ENCODE measurements at places on chromosomes 7 and 10. TPM values are rescaled to one million over a fixed set of nuclear protein-coding genes. Genes with fewer than 3 reads are reported as not detected.

- DNase-seq = peak; percentile 30
These were observed 1.0 kb downstream of the CYP51A1 start for GRCh38 chr7:92133133-92133736.

GRCh38 chr7:158323741-158324396 is 263.8 kb downstream of the PTPRN2 start:
- no peak for DNase-seq

DNA sequence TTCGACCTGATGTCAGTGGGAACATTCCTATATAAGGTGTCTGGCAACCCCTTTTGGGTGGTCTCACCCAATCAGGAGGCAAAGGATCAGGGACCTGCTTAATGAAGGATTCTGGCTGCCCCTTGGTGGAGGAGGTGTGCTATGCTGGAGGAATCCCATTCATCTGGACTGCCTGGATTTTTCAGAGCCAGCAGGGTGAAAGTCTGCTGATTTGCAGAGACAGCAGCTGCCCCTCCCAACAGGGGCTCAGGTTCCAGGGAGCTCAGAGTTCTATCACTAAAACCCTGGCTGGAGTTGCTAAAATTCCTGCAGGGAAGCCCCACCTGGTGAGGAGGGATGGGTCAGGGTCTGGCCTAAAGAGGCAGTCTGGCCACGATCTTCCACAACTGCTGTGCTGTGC is 398.5 kb upstream of the CNTNAP2 start:
- no peak for DNase-seq

DNA sequence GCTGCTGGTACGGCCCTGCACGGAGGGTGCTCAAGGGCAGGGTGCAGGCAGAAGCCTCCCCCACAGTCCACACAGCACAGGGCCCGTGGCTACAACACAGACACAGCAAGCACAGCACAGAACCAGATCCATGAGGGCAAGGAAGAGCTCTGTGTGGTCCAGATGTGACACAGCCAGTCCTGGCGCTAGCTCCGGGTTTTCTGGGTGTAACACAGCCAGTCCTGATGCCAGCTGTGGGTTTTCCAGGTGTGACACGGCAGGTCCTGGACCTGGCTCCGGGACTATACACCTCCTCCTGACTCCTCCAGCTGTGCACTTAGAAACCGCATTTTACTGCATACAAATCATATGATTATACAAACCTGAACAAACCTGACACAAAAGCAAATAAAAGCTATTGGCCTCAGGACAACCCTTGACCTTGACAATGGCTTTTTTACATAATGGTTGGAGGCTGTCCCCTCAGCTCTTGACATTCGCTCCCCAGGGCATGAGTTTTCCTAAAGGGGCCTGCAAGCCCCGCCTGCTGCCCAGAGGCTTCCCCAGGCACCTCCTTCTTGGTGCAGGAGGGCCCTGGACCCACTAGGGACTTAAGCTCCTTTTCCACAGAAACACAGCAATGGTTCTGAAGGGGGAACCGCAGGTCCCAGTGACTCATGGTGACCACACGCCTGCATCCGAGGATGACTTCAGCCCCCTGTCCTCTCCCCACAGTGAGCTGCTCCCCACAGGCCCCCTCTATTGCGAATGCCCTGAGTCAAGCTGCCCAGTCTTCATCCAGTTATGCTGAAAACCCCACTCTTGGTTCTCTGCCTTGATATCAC is 209.6 kb downstream of the PTPRN2 start:
- DNase-seq = no peak

DNA sequence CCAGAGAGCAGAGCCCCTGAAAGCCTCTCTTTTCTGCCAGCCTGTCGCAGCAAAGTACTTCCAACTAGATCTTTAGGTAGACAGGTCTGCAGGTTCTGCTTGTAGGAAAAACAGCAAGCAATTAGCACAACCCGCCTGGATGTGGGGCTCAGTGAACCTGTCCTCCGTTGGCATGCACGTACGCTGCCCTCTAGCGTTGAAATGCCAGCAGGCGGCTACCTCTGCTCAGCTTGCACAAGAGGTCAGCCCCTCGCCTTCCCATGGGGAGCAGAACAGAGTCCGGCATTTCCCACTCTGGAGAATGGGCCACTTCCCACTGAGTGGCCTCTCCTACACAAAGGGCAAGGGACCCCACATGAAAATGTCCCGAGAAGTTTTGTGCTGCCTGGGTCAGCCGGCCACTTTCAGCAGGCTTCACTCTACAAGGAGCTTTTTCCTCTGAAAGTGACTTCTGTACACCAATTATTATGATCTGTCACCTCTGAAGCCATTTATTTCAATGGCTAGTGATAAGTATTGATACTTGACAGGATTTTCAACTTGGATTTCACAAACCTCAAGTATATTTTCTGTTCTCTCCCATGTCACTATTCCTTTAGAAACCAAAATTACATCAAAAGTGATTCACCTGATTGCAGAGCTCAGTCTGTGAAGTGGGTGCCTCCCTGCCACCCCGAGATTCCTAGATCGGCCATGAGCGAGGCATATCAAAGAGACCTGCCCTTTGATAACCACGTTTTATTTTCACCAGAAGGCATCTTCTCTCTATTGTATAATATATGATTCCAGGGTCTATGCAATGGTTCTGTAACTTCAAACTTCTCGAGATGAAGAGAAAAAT is 56.7 kb downstream of the JCAD start:
- DNase-seq = peak; percentile 78

- DNase-seq = peak; percentile 14
These were observed 205.0 kb downstream of the DIP2C start for GRCh38 chr10:484441-484924.

DNA sequence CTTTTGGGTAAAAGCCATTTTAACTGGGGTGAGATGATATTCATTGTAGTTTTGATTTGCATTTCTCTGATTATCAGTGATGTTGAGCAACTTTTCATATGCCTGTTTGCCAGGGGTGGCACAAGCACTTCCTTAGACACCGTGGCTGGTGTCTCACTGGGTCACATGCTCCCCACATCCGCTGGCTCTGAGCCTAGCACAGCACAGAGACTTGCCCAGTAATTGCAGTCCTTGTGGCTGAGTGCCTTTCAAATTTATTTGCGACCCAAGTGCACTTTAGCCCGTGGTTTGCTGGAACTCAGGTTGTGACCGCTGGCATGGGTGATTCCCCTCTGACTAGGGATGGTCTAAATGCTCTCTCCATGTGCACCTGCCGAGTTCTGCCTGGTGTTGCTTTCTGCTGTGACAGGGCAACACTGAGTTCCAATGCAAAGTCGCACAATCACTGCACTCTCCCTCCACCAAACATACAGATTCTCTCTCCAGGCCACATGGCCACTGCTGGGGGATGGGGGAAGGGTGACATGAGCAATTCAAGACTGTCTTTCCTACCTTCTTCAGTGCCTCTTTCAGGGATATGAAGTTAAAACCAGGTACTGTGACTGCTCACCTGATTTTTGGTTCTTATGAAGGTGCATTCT is 66.5 kb downstream of the ZNF277 start:
- peak; percentile 3 for DNase-seq

Gene DOCK1
- total RNA-seq = 99.7 TPM

Gene CFAP70
- 0.43 TPM for total RNA-seq

Gene THNSL1
- 3.5 TPM for total RNA-seq

Gene SMNDC1
- 6.8 TPM for total RNA-seq

Gene SAP25
- 0.32 TPM for total RNA-seq

Gene GPC2
- total RNA-seq = 0.43 TPM

All from fibroblast of villous mesenchyme (primary cell).